ENCODE measurements at places on chromosomes 6 and 20.

DNA sequence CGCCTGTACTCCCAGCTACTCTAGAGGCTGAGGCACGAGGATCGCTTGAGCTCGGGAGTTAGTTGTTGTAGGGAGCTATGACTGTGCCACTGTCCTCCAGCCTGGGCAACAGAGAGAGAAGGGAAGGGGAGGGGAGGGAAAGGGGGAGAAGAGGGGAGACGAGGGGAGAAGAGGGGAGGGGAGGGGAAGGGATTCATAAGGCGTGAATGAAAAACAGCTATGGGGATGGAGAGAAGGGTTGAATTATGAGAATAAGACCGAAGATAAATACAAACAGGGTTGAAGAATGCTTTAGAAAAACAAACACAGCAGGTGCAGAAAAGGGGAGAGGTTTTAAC is 106.0 kb downstream of the TRIM27 start:
- DNase-seq, result no peak

DNA sequence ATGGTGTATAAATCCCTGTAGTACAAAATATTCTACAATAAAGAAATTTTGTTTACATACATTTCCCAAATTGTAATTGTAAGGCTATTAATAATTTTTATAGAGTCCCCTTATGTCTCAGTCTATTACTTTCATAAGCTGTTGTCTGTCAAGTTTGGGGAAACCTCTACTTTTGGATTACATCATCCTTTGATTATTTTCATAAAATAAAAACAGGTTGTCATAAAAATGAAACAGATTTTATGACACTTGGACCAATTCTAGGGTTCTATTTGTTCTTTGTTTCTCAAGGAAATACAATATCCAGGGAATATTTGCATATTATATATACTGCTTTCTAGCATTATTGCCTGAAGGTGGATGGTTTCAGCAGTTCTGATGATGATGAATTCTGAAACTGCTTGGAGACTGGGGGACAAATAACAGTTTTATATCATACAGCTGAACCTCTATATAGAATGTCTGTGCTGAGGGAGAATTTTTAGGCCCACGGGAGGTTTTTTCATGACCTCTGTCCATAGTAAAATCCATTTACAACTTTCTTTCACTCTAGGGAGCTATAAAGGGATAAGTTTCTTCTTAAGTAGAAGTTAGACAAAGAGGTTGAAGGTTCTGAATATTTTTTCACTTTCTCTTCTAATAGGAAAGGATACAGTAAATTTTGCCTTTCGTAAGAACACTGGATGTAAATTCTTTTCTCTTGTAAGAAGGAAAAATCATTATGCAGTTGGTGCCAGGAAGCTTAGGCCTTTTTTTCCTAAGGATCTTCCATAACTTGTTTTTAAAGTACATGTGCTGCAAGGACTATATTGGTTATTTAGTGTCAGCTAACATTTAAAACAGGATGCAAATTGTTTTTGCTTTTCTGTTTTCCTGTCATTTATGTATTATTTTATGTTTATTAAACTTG is 58.0 kb downstream of the CD2AP start:
- no peak for DNase-seq

- DNase-seq, result no peak
Measured at GRCh38 chr6:44135173-44135758, 7.9 kb downstream of the TMEM63B start.

GRCh38 chr6:120230008-120230407 is 880.4 kb upstream of the MAN1A1 start:
- DNase-seq, result no peak

- DNase-seq, result no peak
Measured at GRCh38 chr6:112289038-112289566, 34.7 kb upstream of the LAMA4 start.

Data from coronary artery (tissue), 2 donors.